NCI-H1417 (cell line): ENCODE measurements at places on chromosomes 6 and 20.

DNA sequence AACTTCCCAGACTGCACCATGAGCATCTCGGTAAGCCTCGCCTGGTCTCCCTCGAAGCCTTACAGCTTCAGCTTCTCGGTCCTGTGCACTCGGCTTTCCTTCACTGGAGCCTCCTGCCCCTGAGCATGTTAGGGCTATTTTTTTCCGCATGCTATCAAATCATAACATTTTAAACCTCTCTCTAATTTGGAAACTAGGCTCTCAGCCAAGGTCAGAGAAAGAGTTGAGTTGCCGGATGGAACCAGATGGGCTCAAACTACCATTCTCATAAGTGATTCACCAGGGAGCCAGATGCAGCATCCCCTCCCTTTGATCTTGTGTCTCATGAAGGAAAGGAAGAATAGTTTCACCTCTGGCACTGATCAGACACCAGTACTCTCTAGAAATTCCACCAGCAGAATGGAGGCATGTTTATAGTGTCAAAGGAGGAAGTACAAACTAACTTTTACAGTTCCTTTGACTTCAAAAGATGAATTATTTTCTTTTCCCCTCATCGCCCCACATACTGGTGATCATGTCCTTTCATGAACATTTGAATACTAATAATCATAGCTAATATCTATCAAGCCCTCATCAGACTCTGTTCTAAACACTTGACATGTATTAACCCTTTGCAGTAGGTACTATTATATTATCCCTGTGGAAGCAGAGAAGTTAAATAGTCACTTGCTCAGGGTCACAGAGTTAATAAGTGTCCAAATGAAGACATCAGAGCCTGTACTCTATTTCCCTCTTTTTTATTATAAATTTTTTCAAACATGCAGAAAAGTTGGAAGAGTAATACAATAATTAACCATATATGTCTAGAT is 46.7 kb downstream of the MAP1LC3A start:
- no peak for DNase-seq

GRCh38 chr20:8095648-8096572 is 36.2 kb upstream of the PLCB1 start:
- no peak for DNase-seq

- DNase-seq: no peak
Measured at GRCh38 chr20:50099565-50099991, 13.4 kb downstream of the UBE2V1 start.

DNA sequence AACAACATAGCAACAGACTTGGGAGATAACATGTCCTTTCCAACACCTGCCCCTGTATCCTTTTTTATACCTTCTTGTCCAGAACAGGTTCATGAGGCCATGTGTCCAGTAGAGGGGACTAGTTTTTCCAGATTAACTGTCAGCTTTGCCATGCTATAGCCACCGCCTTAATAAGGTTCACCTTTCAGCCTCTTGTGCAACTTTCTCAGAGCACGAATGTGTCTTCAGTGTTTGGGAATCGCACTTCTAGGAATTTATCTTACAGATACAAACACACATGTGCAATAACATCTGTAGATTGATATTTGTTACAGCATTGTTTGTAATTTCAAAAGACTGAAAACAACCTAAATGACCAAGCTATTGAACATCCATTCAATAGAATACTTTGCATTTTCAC is 21.4 kb downstream of the NCR2 start:
- DNase-seq: no peak

GRCh38 chr6:75202676-75203131 is 3.1 kb downstream of the COL12A1 start:
- DNase-seq: no peak

DNA sequence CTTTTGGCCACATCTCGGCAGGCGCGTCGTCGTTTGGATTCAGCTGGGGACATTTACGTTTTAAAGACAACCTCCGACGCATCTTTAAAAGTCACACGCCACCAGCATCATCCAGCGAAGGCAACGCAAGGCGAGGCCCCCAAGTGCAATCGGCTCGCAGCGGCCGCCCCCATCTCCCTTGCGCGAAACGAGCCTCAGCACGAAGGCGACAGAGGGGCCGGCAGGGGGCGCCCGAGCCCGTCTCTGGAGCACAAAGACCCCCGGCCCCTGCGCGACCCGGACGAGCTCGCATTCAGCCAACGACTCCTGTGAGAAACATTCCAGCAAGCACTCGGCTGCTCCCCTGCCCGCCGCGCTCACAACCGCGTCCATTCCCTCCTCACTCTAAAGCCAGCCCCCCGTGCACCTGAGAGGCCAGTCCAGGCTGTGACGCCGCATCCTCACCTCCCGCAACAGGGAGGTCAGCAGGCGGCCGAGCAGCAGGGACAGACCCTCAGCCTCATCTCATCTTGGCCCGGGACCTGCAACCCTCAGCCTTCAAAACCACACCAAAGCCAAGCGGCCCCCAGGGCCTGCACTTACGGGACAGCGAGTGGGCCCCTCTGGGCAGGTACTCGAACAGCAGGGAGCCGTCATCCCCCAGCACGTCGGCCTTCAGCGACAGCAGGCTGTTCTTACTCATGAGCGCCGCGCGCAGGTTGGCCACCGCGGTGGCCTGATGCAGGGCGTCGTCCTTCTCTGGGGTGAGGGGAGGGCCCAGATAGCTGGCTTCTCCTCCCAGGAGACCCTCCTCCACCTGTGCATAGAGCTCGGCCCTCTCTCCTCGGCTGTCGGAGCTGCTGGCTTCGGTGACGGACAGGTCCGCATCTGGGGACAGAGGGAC is 35.8 kb downstream of the SLC2A4RG start:
- no peak for DNase-seq

GRCh38 chr6:34157851-34158250 is 12.0 kb upstream of the GRM4 start:
- no peak for DNase-seq
